ENCODE measurements at places on chromosomes 3 and 15.

DNA sequence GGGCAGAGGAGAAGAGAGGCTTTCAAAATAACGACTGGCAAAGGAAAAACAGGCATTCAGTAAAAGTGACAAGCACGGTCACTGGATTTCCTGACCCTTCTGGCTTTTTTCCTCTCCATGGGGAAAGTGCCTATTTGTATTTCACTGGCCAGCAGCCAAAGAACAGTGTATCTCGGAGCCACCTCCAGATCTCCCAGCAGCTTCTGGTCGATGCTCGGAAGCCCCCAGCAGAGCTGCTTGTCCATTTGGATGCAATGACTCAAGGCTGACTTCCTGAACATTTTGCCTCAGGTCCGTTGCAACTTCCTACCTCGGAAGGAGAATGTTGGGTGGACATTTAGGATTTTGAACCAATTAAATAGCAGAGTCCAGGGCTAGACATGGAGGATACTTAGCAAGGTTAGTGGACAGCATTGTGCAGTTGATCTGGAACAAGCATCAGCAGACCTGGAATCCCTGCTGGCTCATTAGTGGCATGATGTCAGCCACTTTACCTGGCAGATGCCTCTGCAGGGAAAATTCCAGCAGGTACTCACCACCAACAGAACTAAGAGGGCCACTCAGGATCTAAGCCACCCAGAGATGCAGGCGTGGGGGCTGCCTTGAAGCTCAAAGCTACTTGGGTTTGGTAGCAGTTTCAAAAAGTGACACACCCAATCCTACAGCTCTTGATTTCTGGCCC lies 1.1 kb downstream of the FAM107A start:
- DNase-seq: no peak

DNA sequence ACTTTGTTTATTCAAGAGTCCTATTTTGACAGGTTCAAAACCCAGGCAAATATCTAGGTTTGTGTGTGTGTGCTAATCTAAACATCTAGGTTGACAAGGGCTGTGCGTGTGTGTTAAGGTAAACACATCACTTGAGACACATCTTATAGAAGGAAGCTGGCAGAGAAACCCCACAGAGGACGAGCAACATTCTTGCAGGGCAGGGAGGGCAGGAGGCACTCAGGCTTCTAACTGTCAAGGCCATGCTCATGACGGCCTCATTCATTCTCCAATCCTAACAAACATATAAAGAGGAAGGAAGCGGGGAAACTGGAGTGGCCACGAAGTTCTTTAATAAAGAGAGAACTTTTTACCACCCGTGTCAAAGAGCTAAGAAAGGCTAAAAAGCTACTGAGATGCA lies 43.4 kb downstream of the SLCO2A1 start:
- no peak for DNase-seq

DNA sequence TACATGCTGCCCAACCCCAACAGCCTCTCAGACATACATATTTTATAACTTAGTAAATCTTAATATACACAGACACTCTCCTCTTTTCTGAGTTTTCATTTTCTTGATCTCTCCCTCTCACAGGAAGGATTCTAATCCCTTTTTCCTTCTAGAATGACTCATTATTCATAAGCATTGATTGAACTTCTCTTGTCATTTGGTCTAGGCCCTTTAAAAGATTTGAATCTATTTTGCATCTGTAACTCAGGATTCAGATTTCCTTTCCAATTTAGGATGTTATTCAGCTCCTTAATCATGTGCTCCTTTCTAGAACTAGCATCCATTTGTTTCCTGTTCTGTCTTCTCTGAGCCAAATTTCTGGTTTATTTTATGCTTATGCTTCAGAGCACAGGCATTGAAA lies 624.5 kb upstream of the SGO1 start:
- DNase-seq: no peak

DNA sequence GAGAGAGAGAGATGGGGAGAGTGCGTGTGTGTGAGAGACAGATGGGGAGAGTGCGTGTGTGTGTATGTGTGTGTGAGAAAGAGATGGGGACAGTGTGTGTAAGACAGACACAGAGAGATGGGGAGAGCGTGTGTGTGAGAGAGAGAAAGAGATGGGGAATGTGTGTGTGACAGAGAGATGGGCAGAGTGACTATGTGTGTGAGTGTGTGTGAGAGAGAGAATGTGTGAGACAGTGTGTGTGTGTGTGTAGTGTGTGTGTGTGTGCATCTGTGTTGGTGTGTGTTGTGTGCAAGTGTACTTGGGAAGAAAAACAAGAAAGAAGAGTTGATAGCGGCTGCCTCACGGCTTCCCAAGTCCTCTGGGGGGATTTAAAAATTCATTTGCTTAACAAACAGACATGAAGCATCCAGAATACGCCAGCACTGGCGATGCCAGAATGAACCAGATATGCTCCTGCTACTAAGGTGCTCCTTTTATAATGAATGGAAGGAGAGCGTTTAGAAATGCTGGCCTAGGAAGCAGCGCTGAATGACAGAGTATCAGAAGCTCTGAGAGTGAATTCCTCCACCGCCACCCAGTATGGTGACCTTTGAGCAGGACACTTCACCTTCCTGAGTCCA lies 186.1 kb upstream of the TSC22D2 start:
- no peak for DNase-seq

DNA sequence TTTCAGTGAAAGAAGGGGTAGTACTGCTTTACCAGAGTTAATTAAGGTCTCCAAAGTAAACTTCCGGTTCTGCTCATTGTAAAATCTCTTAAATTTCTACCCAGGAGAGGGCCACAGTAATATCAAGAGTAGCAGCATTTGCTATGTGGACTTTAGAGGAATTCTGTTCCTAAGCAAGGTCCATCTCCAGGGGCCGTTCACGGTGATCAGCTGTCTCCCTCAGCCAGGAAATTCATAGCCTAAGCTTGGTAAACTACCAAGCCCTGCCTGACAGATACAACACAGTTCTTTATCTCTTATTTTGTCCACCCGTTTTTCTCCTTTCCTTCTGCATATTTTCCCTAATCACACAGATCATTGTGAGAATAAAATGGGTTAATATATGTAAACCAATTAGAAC lies 2.3 kb downstream of the DUT start:
- no peak for DNase-seq

DNA sequence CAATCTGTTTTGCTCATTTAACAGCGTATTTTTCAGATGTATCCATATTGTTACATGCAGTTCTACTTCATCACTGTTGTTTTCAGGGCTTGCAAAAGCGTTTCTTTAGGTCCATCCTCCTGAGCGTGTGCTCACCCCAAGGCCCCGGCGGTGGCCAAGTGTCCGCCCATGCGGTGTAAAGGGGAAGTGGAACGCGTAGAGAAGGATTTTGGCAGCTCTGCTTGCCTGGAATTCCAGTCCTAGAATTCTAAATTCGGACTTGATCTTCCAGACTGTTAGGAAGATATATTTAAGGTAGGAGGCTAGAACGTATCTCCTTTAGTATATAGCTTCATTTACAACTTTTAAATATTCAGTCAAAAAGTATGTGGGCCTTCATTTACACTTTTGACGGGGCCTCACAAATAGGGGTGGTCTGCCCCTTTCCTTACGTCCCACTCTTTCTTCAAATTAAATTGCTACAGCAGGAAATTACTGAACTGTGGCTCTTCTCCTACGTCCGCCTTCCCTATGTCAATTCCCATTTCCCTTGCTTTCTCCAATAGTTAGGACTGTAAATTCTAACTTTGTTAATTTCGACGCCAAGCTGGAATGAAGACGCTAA lies 609 bp upstream of the TBC1D23 start:
- DNase-seq: peak; percentile 39

DNA sequence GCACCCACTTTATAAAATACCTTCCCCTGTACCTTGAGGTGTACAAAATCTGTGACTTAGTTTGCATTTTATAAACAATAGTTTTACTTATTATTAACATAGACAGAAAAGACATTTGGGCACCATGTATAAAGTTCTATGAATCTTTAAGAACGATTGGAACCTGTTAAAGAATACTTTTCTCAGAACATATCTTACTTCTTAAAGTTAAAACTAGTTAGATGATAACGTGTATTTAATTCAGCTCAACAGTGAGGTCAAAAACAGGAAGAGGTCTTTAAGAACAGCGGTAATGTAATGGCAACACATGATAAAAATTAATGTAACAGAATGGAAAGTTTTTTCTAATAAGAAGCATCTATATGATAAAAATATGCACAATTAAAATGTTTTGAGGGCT lies 25.0 kb downstream of the CPOX start:
- no peak for DNase-seq

GRCh38 chr3:18237251-18238005 lies 187.7 kb downstream of the SATB1 start:
- DNase-seq: no peak

DNA sequence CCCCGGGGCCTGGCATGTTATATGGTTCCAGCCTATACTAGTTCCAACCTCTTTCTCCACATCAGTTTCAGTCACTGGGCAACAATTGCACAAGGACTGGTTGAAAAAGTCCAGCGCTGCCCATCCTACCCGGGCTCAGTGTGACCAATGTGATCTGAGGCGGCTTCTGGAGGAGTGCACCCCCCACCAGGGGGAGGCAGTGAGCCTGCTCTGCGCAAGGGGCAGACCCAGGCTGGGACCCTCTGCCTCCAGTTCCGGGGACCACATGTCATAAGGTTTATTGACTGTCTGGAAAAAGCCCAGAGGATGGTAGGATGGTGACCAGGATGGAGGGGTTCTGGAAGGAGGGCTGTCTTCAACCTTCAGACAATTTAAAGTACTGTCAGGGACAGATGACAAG lies 25.6 kb upstream of the NR2E3 start:
- no peak for DNase-seq

DNA sequence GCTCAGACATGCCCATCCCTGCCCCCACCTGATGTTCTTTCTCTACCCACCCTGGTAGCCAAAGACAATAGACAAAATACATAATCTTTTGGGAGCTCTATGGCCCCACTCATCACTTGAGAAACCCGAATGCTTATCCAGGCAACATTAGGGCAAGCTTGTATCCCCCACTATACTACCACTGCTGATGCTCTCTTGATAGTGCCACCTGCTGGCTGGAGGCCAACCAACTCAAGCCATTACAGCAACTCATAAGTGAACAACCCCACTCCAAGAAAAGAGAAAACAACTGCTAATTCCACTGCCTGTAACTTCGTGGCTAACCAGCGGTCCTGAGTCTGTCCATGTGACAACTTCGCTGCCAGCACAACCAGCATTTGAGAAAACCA lies 342.5 kb upstream of the TGFBR2 start:
- DNase-seq: no peak

DNA sequence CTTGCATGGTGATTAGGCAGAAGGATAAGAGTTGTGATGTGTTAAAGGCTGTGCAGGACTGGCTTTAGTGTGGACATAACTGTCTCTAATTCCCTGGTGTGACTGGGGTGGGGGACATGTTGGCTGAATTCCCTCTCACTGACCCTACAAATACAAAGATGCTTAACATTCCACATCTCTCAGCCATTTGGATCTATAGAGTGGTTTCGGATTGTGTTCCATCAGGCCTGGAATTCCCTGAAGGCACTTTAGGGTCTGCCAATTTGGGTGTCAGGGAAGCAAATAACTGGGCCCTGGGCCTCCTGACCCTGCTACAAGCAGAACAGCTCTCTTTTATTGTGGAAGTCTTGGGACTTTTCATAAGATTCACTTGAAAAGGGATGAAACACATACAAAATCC lies 56.2 kb downstream of the ARHGEF26 start:
- DNase-seq: no peak

DNA sequence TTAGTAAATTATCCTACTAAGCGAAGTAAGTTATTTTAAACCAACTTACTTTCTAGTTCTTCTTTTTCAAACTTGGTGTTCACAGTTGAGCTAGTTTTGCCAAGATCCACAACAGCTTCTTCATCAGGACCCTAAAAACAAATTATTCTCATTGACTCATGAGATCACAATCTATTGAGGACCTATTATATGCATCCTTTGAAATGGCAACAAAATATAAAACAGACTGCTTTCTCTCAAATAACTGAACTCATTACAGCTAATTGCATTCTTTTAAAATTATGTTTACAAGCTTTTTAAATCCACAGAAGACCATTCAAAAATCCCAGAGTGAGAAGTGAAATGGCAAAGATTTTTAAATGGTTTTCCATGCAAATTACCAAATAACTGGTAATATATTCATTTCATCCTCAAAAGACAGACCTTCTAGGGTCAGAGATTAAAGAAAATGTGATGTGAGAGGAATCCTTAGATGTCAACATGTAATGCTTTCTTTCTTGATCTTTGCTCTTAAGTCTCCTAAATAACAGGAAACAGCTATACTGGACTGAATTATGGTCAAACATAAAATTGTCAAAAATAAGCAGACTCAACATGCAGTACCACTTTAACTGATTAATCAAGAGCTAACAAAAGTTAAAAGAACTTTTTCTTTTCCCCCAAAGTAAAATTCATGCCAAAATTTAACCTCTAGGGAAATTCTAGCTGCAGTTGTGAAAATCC lies 31.7 kb downstream of the SLC4A7 start:
- DNase-seq: no peak

DNA sequence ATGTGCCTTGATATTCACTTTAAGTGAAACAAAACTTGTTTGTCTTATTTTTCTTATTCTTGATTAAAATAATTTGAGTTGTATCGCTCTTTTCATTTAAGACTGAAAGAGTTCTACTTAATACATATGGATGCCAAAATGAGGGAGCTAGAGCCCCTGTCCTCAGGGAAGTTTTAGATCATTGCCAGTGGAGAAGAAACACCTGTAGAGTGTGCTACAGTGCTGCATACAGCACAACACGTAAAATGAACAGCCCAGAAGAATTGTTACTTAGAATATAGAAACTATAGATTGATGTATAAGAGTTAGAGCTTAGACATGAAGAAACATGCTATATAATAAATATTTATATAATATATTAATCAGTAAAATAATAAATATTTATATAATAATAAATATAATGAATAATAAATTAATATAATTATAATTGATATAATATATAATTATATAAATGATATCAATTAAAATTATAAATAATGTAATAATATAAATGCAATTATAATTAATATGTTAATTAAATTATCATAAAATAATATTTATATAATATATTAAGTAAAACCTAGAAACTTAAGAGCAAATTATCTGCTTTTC lies 1234.7 kb downstream of the ROBO2 start:
- DNase-seq: no peak

DNA sequence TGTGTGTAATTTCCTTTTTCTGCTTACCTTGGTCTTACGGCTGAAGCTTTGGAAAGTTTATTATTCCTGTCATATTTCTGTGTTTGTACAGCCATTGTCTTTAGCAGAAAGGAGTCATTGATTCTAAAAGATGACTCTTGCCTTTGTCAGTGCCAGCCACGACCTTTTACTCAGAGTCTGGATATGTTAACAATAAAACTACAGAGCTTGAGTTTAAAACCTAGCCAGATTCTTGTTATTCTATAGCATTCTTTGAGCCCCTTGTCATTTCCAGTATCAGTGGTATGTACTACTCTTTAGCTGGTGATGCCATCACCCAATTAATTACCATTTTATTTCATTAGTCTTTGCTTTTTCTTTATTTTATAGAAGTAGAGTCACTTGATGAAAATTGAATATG lies 142.4 kb downstream of the TCF12 start:
- DNase-seq: no peak

GRCh38 chr15:99967841-99968371 lies 234.7 kb upstream of the LYSMD4 start:
- DNase-seq: no peak

Measured in CMK (cell line).